Inflammatory macrophage treated with lipopolysaccharide for 1 hour (primary cell): ENCODE measurements at places on chromosomes 5 and 9.

- no peak for DNase-seq
Measured at GRCh38 chr9:95250462-95251221, 66.9 kb downstream of the FANCC start.

DNA sequence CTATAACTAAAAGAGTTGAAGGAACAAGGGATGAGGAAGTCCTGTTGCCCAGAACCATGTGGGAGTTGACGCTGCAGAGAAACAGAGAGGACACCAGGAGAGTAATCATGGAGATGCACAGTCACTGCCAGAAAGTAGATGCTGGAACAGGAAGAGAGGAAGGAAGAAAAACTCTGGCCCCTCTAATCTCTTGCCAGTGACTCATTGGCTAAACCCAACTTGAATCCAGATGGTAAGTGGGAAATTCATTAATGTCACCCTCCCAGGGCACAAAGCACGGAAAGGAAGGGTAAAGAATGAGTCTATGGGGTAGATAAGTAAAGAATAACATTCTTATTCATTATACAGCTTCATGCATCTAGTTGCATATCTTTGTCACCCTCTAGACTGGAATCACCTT, 631.9 kb downstream of the PRELID2 start:
- DNase-seq, result no peak

- DNase-seq, result peak; percentile 17
Measured at GRCh38 chr9:136927343-136928271, 16.9 kb downstream of the FBXW5 start.

DNA sequence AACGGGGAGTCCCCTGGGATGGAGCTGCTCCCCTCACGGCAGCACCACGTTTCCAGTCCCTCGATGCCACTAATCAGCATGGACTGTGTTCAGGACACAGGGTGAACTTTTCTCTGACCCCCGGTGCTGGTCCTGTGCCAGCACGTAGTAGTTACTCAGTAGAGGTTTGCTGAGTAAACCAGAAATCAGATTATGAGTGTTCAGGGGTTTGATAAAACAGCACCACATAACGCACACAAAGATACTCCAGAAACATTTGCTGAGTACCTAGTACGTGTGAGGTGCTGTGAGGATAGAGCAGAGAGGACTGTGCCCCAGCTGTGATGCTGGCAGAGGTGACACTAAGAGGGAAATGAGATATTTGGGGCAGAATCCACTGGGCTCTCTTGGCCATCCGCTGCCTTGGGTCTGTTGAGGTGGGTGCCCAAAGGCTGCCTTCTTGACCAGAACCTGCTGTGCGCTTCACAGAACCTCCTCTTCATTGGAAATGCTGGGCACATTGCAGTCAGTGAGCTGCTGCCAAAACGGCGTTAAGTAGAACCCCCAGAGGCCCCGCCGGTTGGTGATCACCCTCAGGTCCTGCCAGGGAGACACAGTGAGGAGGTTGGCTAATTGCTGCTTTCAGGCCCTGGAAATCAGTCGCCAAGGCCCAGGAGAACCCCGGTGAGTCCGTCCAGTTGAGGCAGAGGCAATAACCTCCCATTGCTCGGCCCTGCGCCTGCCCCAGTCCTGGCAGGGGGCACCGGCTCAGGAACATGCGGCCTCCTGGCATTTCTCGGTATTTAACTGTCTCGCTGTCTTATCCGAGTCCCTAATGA, 49.4 kb downstream of the NEURL1B start:
- no peak for DNase-seq

DNA sequence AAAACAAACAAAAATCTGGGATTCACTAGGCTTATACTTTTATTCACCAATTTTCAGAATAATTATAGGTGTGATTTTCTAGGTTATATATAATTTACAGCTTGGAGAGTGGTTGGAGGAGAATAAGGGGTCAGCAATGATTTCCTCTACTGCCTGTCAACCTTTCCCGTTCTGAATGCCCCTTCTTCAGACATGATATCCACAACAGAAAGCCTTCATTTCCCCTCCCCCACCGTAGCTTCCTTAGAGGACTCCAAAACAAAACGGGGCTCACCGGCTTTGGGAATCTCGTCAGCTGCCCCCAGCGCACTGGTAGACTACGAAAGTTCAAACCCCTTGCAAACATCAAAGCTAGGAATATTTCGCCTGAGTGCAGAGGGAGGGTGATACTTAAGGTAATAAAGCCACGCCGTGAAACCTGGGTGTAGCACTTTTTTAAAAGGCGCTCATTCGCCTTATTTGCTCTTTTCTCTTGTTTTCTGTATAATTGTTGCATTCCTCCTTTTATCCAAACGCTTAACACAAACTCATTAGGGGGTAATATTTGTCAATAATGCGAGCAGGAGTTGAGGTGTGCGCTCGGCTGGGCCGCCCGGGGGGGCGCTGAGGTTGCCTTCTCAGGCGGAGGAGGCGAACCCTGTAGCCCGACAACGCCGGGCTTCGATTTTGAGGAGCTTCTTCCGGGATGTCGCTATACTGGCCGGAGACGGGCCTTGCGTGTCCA, 2.4 kb downstream of the OTP start:
- no peak for DNase-seq

DNA sequence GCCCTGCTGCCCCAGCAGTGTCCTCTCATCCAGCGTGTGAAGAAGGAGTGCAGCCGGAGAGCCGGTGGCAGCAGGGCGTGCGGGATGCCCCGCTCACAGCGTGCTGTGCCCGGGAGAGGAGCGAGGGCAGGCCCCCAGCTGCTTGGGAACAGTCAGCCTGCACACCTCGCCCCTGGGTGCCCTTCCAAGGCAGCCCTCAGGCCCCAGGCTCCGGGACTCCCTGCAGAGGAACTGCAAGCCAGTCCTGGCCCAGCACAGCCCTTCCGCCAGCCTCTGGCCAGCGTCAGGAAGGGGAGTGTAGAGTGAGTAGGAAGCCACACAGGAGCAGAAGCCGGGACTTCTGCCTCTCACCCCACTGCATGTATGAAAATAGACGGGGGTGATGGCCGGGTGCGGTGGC, 43.5 kb downstream of the ADAMTS2 start:
- no peak for DNase-seq

- DNase-seq, result peak; percentile 80
Measured at GRCh38 chr5:81517462-81517861, 123.5 kb upstream of the ACOT12 start.

GRCh38 chr9:85483208-85483607, 258.5 kb downstream of the AGTPBP1 start:
- no peak for DNase-seq

DNA sequence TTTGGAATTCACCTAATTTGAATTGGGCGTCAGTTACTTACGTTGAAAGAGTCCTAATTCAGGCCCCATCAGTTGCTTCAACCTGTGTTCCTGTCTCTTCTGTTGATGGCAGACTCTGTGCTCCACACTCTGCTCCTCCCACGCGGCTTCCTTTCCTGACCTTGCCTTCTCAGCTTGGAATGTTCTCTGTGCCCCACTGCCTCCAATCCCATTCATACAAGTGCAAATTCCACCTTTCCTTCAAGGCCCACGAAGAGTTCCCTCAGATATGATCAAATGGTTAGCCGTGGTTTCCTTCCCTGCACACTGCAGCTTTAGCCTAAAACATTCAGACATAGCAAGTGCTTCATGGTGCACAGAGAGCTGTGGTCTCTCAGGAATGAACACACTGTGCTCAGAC, 65.7 kb downstream of the SREK1 start:
- no peak for DNase-seq

DNA sequence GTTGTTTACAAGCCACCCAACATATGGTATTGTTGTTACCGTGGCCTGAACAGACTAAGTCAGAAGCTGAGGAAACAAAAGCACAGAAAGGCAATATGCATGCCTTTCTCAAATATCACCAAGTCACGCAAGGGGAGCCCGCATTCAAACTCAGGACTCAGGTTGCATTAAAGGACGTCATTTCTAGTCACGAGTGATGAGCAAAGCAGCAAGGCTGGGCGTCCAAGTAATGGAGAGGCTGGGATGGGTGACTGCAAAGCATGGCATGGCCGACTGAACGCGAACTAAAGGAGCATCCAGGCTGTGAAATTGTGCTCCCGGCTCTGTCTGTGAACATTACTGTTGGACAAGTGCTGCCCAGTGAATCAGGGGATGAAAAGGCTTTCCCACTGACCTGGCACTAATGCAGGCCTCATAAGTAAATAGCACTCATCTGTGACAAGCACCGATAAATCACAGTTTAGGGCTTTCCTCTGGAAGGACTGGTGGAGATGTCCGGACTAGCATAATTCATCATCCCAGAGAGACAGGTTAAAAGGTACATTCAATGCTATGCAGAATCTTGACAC, 202.8 kb downstream of the SPOCK1 start:
- no peak for DNase-seq

DNA sequence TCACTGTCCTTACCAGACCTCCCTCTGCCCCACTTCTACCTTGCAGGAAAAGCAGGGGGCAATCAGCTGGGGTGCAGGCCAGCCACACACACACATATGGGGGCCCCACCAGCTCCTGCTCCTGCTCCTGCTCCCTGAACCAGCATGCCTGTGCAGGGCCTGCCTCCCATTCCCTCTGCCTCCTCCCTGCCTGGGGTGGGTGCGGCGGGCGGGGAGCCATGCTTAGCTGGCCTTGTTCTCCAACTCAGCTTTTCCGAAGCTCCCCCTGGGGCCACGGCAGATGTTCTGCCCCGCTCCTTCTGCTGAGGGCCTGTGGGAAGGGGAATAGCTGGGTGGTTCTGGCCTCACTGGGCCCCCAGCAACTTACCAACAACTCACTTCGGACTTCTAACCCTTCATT, 89.8 kb downstream of the ZNF354C start:
- DNase-seq, result no peak
